T-helper 2 cell treated with Interferon-gamma antibody and Interleukin-4, amounts not matched to agents 5 μg/mL and 100 μg/mL, for 36 hours (primary cell): ENCODE measurements at places on chromosomes 5 and 9.

GRCh38 chr5:143040622-143041021 is 270.4 kb downstream of the ARHGAP26 start:
- no peak for DNase-seq

DNA sequence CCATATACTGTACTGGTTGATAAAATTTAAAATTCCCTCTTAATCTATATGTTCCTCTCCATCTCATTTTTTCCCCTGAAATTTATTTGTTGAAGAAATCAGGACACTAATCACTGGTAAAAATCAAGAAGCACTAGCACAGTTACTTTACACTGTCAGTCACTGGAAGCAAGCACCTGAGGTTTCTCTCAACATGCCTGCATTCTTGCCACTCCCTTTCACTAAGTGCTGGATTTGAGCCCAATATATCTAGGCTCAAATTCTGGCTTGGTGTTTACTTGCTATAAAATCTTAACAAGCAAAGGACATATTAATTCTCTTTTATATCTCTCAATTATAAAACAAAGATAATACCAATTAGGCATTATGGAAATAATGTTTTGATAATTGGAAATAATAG is 58.6 kb downstream of the DIAPH1 start:
- no peak for DNase-seq

DNA sequence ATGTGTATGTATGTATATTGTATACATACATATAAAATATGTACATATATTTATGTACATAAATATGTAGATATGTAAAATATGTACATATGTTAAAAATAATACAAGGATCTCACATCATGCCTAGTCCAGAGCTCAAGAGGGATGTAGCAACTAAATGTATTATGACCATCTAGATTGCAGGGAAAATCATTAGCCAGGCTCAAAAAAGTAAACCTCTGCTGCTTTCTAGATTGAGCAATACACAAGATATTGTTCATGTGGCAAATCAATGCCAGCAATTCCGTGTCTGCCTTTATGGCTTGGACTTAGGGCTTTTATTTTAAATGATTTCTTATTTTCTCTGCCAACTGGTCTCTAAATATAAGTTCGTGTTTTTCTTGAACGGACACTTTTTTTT is 65.2 kb downstream of the RAI14 start:
- DNase-seq: no peak

- DNase-seq: no peak
These were observed 1.9 kb upstream of the LRRC70 start for GRCh38 chr5:62576570-62577170.

DNA sequence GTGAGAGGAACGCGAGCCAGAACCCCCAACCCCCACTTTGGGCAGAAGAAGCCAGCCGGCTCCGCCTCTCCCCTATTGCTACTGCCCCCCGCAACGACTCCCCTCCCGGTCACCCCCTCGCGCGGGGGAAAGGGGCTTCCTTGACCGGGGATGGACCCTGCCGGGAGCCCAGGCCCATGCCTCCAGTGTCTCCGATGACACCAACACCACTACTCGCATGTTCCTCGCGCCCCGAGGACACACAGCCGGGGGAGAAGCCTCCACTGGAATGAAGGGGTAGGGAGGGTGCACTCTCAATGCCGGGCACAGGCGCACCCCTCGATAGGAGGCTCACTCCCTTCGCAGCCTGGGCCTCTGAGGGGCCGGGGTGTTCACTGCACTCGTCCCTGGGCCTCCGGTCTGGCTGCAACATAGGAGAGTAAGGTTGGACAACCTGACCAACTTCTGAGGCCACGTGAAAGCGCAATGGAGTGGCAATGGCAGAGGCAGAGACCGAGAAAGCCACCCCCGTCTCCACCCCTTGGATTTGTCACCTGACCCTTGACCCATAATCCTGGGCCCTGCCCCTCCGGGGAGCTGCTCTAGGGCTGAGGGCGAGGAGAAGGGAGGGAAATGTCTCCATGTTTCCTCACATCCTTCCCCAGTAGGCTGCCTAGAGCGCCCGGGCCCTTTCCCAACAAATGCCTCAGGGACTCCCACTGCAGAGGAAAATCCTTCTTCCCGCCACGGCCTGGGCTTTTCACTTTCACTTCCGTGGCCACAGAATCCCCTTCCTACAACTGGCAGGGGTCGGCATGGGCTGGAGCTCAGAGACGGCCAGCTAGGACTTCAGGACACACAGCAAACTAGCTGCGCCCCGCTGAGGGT is 1.1 kb upstream of the CNTFR start:
- DNase-seq: no peak

- peak; percentile 52 for DNase-seq
These were observed 12.2 kb upstream of the OR13J1 start for GRCh38 chr9:35882263-35882848.

GRCh38 chr5:171848486-171848885 is 62.9 kb downstream of the SMIM23 start:
- no peak for DNase-seq

- DNase-seq: no peak
These were observed 287.2 kb downstream of the TMEM232 start for GRCh38 chr5:110439296-110439695.

DNA sequence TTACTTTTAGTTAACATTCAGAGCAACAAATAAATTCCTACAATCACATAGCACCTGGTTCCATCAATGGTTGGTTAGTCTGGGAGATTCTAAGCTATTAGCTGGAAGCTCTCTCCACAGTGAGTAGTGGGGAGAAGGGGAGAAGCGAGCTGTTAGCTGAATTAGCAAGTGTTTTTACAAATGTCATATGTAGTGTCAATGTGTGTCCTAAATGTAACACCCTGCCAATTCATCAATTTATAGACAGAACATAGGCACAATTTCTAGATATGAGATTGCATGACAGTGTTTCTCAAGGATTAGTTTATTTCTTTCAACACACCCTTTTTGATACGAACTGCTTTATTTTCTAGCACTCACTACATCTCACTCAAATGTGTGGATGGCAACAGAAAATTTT is 349.0 kb downstream of the PDE4D start:
- DNase-seq: no peak

- no peak for DNase-seq
These were observed 19.9 kb upstream of the SVEP1 start for GRCh38 chr9:110599468-110599867.

- no peak for DNase-seq
These were observed 8.9 kb upstream of the IL17B start for GRCh38 chr5:149387982-149388381.

- DNase-seq: no peak
These were observed 12.0 kb downstream of the ADRA1B start for GRCh38 chr5:159928122-159928909.

GRCh38 chr9:87382900-87383299 is 114.8 kb upstream of the DAPK1 start:
- DNase-seq: no peak

- DNase-seq: no peak
These were observed 549.7 kb downstream of the CSNK1G3 start for GRCh38 chr5:124061663-124062062.

GRCh38 chr5:53288511-53288910 is 179.0 kb upstream of the MOCS2 start:
- no peak for DNase-seq

- DNase-seq: peak; percentile 21
These were observed 25.2 kb downstream of the SHC3 start for GRCh38 chr9:89153232-89154017.

- no peak for DNase-seq
These were observed 57.7 kb upstream of the EGFL7 start for GRCh38 chr9:136604823-136605525.

GRCh38 chr5:87705876-87706275 is 293.1 kb upstream of the CCNH start:
- DNase-seq: no peak

DNA sequence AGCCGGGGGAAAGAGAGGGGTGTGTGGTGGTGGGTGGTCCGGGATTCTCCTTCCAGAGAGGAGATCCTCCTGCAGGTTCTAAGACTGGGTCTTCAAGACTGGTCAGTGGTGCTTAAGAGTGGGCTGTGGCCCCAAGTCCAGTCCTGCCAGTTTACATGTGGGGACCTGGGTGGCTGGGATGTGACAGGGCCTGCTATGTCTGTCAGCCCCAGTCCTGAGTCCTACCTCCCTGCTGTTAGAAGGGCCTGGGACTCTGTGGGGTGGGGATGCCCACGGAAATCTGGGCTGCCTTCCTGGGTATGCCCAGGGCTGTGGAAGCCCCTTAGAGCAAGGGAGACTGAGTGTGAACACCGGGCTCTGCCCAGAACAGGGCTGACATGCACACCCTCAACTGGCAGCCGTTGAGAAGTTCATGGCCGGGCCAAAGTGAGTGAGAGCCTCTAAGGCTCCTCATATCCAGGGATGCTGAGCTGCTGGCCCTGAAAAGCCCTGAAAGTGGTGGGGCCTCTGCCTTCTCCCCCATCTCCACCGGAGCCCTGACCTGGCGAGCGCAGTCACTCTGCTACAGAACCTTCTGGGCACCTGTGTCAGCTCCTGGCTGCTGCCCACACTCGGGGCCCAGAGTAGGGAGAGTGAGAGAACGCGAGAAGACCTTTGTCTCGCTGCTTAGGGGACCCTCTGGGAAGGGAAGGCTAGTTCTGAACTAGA is 1.7 kb downstream of the PHF2 start:
- DNase-seq: no peak

- DNase-seq: no peak
These were observed 202.6 kb downstream of the ADAMTSL1 start for GRCh38 chr9:18676525-18676924.

GRCh38 chr5:61477788-61478187 is 145.7 kb downstream of the ZSWIM6 start:
- DNase-seq: no peak

GRCh38 chr9:11318946-11319345 is 706.1 kb upstream of the PTPRD start:
- DNase-seq: no peak

- DNase-seq: no peak
These were observed 591.7 kb downstream of the CSNK1G3 start for GRCh38 chr5:124103671-124104070.

DNA sequence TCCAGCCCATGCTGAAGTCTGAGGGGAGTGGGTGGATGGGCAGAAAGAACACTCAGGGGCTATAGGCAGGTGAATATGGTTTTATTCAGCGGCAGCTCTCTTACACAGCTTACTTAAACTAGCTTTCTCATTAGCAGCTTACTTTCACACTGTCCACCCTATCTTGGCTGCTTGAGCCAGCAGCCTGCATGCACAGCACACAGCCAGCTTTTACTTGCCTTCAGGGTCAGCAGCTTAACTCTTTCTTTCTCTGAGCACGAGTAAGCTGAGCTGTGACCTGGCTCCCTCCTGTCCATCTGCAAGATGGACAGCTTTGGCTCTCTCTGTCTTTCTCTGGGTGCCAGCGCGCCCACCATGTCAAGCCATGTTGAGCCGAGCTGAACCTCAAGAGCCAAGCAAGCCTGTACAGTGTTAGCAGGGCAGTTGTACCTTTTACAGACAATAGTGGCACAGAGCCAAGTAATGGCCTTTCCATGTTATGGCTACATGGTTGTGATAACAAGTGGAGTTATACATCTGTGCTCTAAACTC is 1054.9 kb downstream of the PTPRD start:
- no peak for DNase-seq

DNA sequence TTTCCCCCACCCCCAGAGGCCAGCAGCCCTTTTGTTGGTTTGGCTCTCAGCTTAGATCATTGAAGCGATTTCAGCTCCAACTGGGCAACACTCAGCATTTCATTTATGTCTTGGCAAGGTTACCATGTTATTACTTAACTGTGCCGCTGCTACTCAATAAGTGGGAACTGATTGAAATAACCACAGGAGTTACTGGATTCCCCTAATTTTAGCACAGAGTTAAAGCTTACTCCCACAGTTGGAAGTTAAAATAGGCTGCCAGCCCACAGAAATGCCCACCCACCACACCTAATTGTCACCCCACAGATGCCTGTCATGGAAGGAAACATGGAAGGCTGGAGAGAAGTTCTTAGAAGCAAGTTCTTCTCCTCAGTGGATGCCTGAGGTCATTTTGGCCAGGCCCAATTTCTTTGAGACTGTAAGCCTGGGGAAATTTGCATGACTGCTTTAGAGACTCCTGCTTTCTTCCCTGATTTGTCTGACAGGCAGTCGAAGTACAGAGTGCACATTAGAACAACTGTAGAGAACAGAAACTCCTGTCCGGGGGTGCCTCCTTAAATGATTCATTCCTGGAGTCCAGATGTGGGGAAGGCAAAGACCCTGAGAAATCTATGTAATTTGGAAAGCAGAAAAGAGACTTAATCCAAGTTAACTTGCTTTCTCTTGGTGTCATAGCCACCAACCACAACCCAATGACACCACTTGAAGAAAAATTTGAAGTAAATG is 370.0 kb downstream of the ZSWIM6 start:
- DNase-seq: no peak

- DNase-seq: no peak
These were observed 63.0 kb upstream of the TAF11L2 start for GRCh38 chr5:17434982-17435381.

GRCh38 chr5:157067005-157067404 is 8.1 kb upstream of the HAVCR1 start:
- no peak for DNase-seq
